ENCODE measurements at places on chromosomes 16 and 17. TPM values are rescaled to one million over a fixed set of nuclear protein-coding genes. Genes with fewer than 3 reads are reported as not detected.

GRCh38 chr17:36545077-36545464 lies 352 bp downstream of the GGNBP2 start:
- DNase-seq, result no peak

- peak; percentile 73 for DNase-seq
Measured at GRCh38 chr17:43406676-43407645, 8.2 kb downstream of the ARL4D start.

- peak; percentile 75 for DNase-seq
Measured at GRCh38 chr16:1105888-1106620, 10.0 kb upstream of the C1QTNF8 start.

DNA sequence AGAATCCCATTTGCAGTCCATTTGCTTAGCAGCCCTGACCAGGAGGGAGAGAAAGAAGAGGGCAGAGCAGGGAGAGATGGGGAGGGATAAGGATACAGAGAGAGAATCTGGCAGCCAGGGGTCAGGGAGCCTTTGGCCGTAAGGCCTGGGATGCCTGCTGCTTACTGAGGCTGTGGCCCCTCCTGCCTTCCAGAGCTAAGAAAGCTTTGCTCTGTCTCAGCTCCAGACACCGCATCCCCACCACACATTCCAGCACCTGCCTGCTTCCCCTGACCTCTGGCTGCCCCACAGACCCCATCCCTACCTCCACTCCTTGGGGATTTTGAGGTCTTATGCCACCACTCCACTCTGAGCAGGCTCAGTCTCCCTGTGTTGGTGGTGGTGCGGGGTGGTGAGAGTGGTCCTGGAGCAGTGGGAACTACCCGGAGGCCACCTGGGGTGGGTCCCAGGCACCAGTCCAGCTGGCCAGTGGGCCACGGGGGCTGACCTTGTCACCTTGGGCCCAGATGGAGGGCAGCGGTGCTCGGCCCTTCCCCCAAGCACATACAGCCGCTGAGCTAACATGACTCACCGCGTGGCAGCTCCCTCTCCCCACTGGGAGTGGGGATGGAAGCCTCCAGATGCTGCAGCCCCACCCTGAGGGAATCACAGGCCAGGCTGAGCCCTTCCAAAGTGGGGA lies 58.3 kb downstream of the RAI1 start:
- peak; percentile 45 for DNase-seq

GRCh38 chr17:68693466-68693865 lies 92.3 kb upstream of the FAM20A start:
- DNase-seq, result no peak

DNA sequence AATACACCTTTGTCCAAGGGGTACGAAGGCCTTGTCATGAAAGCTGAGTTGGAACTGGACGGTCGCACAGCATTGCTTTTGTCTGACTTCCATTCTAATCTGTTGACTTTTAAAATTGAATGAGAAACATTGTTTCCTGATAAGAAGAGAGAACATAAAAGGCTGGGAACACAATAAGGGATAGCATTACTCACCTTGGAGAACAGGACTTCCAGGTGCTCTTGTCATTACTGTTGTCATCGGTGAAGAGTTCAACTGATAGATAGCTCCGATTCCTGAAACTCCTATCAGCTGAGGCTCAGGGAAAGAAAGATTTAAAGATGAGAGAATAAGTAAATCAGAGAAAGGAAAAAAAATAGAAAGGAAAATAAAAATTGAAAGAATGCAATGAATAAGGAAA lies 351.1 kb downstream of the KCNJ2 start:
- no peak for DNase-seq

DNA sequence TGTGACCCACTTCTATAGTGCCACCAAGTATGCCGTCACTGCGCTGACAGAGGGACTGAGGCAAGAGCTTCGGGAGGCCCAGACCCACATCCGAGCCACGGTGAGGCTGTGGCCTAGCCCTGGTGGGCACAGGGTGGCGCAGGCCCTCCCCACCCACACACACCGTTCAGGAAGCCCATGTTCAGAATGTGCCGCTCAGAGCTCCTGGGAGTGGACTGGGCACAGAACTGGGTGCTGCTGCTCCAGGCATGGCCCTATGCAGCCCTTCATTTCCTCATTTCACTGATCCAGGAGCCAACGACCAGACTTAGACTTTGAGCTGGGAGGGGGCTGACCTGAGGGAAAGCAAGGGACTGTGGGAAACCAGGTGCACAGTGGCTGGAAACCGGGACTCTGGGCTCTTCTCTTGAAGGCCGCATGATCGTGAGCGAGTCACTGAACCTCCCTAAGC lies 2.4 kb upstream of the MRM1 start:
- no peak for DNase-seq

DNA sequence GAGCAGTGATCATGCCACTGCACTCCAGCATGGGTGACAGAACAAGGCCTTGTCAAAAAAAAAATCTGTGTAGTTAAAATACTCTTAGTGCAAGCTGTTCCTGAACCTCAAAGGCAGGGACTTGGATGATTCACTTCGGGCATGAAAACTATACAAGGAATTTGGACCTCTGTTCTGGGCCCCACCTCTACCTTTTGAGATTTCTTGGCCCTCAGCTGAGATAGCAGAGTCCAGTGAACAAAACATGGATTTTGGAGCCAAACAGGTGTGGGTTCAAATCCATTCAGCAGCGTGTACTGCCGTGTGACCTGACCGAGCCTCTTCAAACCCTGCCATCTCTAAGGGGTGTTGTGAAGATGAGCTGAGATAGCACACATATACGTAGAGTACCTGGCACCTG lies 6.8 kb downstream of the SLC13A2 start:
- DNase-seq, result no peak

DNA sequence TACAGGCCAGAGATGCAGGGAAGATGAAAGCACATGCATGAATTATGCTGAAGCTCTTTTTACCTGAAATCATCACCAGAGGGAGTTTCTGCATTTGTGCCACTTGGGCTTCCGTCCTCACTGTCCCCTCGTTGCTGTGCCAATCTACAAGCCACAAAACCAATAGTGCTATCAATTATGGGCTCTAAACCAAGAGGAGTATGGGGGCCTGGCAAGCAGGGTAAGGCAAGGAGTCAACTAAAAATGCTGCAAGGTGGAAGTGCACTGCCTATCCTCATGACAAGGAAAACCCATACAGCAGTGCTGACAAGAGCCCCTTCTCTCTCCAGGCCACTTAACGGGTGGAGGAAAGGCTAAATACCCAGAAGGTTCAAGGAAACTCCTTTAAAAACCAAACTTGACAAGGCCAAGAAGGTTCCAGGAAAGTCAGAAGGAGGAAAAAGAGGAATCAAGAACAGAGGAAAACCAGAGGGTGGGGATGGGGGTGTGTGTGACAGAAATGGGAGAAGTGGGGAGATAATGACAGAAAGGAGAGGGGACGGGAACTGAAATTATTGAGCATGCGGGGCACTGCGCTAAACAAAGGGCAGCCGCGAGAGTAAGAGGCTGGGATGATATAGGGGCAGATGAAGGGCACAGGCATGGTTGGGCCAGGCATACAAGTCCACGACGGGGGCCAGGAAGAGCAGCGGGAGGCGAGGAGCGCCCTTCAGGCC lies 674 bp downstream of the C17orf75 start:
- no peak for DNase-seq

DNA sequence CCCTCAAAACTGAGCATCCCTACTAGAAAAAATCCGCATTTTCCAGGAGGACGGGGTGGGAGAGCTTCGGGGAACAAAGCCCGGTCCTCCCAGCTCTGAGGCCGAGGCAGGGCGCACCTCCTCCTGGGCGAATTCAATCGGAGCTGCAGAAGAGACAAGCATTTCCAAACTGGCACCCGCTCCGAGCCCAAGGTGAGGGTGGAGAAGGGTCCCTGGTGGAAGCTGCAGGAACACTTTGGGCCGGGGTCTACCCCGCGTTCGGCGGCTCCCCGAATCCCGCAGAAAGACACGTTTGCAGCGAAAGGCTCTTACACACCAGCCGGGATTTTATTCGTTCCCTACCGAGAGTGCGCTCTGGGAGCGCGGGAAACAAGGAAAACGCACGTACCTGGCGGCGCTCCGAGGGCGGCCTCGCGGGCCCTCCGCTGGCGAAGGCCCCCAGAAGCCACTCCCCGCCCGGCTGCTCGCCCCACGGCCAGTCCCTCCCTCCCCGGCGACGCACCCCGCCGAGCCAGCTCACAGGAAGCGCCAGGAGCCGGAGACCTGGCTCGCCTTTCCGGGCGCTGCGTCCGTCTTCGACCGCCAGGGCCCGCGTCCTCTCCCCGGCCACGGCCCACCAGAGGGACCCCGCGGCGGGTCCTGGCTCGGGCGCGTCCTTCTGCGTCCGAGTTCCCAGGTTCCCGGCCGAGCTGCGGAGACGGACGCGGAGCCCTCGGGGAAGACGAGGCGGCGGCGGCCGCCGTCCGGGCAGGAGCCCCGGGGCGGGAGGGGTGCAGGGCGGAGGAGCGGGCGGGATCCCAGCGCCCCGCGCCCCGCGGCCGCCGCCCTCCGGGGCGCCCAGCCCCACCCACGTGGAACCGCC lies 49.8 kb upstream of the BAHCC1 start:
- DNase-seq, result peak; percentile 63

DNA sequence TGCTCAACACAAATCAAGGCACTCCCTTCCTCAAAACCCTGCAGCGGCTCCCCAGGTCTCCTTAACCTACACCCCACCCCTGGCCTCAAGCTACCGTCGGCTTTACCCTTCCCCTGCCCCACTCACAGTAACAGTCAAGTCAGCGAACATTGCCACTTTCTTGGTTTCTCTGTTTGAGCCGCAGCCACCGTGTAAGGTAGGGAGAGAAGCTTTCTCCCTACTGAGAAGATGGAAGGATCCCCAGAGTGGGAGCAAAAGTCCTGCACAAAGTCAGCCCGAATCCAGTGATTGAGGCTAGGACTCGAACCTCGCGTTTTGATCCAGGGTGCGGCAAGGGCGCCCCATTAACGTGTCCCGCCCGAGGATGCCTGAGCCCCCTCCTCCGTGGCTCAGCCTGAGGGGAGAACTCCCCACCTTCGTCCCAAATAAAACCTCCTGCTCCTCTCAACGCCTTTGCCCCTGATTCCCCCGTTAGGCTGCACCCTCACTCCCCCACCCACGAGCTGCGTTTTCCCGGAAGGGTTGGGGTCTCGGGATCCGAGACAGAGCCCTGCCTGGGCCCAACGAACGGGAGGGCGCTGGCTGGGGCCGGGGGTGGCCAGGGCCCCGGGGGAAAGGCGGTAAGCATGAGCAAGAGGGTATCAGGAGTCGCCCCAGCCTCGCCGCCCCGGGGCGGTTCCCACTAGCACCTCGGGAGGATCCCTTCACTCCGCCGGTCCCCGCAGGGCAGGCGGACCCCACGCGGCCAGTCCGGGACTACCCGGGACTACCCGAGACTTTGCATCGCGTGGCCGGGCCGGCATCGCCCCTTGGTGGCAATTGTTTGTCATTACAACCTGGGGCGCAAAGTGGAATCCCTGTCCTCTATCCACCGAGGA lies 9.9 kb upstream of the NAGS start:
- DNase-seq, result peak; percentile 48

- DNase-seq, result no peak
Measured at GRCh38 chr16:68539711-68540239, 684 bp downstream of the ZFP90 start.

GRCh38 chr17:11999696-12000095 lies 2.4 kb upstream of the ZNF18 start:
- DNase-seq, result no peak

- DNase-seq, result no peak
Measured at GRCh38 chr16:4663777-4664465, 29.4 kb upstream of the NUDT16L1 start.

GRCh38 chr16:66623755-66624154 lies 19.3 kb downstream of the CMTM3 start:
- no peak for DNase-seq

The IRX5 gene
- total RNA-seq, result 3.5 TPM

The GID4 gene
- 4.1 TPM for total RNA-seq

The GPR179 gene
- total RNA-seq, result not detected

The CNGB1 gene
- total RNA-seq, result not detected

The JUP gene
- total RNA-seq, result 5.5 TPM

The TMEM97 gene
- 44.6 TPM for total RNA-seq

The DNAH2 gene
- 0.12 TPM for total RNA-seq

The ADAM11 gene
- total RNA-seq, result 2.3 TPM

The CD7 gene
- 1.5 TPM for total RNA-seq

All from H4 (cell line).